ENCODE measurements at places on chromosomes 5 and 9.

- H3K27ac ChIP-seq, result peak overlapping the region; percentile 56
- no peak overlapping the region for H3K4me3 ChIP-seq
- no peaks in the 10 kb centered on the region for H3K36me3 ChIP-seq
- H3K27me3 ChIP-seq, result no peaks in the 10 kb centered on the region
Observed at GRCh38 chr9:124831642-124832364, 21.5 kb upstream of the WDR38 start.

DNA sequence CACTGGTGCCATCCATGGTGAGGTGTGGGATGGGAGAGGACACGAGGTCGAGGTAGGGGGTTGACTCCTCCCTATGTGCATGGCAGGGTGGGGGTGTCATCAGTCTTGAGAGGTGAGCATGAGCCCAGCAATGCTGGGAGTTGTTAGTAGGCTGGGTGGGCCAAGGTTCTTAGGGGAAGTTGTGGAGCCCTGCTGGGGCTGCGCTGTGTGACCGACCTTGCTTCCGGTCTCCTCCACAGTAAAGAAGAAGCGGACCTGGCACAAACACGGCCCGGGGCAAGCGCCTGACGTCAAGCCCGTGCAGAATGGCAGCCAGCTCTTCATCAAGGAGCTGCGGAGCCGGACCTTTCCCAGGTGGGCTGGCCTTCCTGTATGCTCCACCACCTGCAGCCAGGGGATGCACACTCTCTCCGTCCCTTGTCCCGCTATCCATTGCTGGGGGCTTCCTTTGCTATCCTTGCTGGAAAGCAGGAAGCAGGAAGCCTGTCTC is 59.8 kb downstream of the PHF2 start:
- no peaks in the 10 kb centered on the region for H3K27me3 ChIP-seq
- no peak for DNase-seq
- no peak overlapping the region for H3K4me3 ChIP-seq
- no peaks in the 10 kb centered on the region for H3K4me1 ChIP-seq

GRCh38 chr9:131387394-131387793 is 6.5 kb upstream of the PRRC2B start:
- DNase-seq, result no peak
- H3K27me3 ChIP-seq, result no peaks in the 10 kb centered on the region
- no peak overlapping the region for H3K27ac ChIP-seq
- H3K4me3 ChIP-seq, result no peak overlapping the region
- H3K4me1 ChIP-seq, result peaks cover 22% of the 10 kb centered on the region

DNA sequence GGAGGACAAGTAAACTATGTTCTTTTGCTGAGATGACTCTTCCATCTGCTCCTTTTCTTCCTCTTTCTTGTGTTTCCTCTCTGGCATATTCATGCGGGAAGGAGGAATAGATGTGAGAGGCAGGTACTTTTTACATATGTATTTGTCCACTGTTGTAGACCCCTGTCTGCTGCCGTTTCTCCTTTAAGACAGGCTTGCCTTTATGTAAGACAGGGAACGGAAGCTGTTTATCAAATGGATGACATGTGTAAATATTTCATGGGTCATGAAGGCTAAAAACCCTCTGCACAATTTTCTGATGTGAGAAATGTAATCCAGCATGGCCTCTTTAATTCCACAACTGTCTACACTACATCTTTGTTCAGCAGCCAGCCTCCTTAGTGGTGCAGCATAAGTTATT is 1525.5 kb upstream of the NUDT12 start:
- no peak overlapping the region for H3K27ac ChIP-seq
- H3K4me1 ChIP-seq, result no peaks in the 10 kb centered on the region
- H3K36me3 ChIP-seq, result no peaks in the 10 kb centered on the region
- DNase-seq, result no peak

DNA sequence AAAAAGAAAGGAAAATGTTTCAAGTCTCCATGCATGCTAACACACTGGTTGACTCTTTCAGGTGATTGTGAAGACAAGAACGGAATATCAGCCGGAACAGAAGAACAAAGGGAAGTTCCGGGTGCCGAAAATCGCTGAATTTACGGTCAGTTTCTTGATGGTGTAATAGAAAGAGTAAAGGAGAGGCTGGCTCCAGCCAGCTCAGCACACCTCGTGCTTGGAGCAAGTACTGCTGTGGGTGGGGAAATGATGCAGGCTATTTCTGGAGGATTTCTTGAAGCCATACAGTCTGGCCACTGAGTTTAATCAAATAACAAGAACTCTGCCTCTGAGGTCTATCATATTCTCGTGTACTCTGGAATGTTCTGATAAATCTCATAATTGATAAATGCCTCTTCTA is 18.7 kb downstream of the NSG2 start:
- no peak for DNase-seq
- H3K36me3 ChIP-seq, result no peaks in the 10 kb centered on the region
- no peak overlapping the region for H3K4me3 ChIP-seq
- H3K27ac ChIP-seq, result no peak overlapping the region

DNA sequence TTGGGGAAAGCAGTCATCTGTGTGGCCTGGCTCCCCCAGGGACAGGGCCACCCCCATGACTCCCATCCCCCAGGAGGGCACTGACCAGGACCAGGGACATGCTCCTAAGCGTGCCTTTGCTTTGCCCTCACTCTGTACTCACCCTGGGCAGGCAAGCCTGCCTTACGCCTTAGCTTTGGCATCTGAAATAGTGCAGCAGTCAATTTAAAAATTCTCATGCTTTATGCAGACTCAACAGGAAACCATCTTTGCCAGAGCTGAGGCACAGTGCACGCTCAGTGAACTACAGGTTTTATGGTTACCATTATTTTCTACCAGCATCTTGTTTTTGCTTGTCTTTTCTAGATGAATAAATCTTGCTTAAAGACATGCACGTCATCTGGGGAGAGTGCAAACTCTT is 323.5 kb downstream of the IRX2 start:
- no peaks in the 10 kb centered on the region for H3K4me1 ChIP-seq
- no peak overlapping the region for H3K27ac ChIP-seq
- no peak overlapping the region for H3K4me3 ChIP-seq
- H3K36me3 ChIP-seq, result no peaks in the 10 kb centered on the region
- no peak for DNase-seq

GRCh38 chr9:118938581-118938980 is 430.7 kb downstream of the BRINP1 start:
- no peaks in the 10 kb centered on the region for H3K4me1 ChIP-seq
- H3K36me3 ChIP-seq, result no peaks in the 10 kb centered on the region
- H3K27ac ChIP-seq, result no peak overlapping the region
- no peak for DNase-seq

DNA sequence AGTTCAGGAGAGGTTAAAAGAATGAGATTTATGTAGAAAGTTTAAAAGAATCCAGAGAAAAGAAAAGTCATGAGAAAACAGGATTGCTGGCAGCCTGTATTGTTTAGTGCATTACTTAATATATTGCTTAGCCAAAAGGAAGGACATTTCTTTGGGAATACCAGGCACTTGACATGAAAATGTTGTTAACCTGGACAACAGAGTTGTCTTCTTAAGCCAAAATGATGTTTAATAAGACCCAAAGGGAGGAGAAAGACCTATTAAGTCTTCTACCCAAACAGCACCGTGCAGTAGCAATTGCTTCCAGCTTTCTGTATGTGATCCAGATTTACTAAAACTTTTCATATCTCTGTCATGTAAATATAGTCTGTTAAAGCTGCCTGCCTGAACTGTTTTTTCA is 74.0 kb upstream of the PRLR start:
- H3K27me3 ChIP-seq, result no peaks in the 10 kb centered on the region
- no peak overlapping the region for H3K4me3 ChIP-seq
- no peaks in the 10 kb centered on the region for H3K36me3 ChIP-seq
- no peak overlapping the region for H3K27ac ChIP-seq

DNA sequence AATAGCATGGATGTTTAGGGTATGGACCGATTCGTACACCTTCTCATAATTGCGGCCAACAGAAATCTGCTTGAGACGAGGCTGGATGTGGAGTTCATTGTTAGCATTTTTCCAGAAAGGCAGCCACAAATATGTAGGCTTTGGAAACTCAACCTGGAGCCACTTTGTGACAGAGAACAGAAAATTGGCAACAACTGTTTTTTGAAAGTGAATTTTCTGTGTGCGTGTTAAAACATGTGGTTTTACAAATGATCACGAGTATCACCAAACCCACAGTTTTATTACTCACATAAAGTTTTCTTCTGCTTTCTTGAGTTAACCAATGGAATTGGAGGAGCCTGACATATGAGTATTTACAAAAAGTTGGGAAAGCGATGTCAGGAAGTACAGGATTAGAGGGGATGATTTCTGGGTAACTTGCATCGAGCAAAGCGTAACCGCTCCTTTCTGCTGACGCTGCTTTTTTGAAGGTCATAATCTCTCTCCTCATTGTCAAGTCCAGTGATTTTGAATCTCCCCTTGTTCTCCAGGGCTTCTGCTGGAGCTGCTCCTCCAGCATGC is 138.5 kb upstream of the TAF11L2 start:
- H3K4me1 ChIP-seq, result no peaks in the 10 kb centered on the region
- H3K36me3 ChIP-seq, result no peaks in the 10 kb centered on the region
- no peak overlapping the region for H3K27ac ChIP-seq
- no peaks in the 10 kb centered on the region for H3K27me3 ChIP-seq

- no peaks in the 10 kb centered on the region for H3K27me3 ChIP-seq
- no peaks in the 10 kb centered on the region for H3K4me1 ChIP-seq
- DNase-seq, result no peak
- no peak overlapping the region for H3K4me3 ChIP-seq
- no peaks in the 10 kb centered on the region for H3K36me3 ChIP-seq
- H3K27ac ChIP-seq, result no peak overlapping the region
Observed at GRCh38 chr5:114500756-114501155, 138.9 kb downstream of the KCNN2 start.
